Activated CD4-positive, alpha-beta T cell treated with anti-CD3 and anti-CD28 coated beads, Interleukin-2, amount 50 U/mL, for 24 hours (primary cell): ENCODE measurements at places on chromosomes 3 and 15.

DNA sequence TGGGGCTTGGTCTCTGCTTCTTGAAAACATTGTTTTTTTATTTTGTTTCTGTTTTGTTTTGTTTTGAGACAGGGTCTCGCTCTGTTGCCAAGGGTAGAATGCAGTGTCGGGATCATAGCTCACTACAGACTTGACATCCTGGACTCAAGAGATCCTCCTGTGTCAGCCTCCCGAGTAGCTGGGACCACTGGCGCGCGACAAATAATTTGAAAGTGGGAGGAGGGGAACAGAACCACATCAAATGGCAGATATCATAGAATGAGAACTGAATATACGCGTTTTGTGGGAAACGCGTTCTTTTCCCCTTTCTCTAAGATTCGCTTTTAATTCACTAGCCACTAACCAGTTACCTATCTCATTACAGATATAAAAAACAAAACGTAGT lies 641 bp upstream of the VPS13C start:
- no peak for DNase-seq

DNA sequence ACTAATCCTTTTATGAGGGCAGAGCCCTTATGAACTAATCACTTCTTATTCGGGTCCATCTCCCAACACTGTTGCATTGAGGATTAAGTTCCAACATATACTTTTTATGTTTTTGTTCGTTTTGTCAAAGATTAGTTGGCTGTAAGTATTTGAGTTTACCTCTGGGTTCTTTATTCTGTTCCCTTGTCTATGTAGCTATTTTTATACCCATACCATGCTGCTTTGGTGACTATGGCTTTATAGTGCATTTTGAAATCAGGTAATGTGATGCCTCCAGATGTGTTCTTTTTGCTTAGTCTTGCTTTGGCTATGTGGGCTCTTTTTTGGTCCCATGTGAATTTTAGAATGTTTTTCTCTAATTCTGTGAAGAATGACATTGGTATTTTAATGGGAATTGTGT lies 166.4 kb upstream of the KCNMB2 start:
- no peak for DNase-seq

GRCh38 chr15:49823987-49824774 lies 203.3 kb downstream of the DTWD1 start:
- no peak for DNase-seq

DNA sequence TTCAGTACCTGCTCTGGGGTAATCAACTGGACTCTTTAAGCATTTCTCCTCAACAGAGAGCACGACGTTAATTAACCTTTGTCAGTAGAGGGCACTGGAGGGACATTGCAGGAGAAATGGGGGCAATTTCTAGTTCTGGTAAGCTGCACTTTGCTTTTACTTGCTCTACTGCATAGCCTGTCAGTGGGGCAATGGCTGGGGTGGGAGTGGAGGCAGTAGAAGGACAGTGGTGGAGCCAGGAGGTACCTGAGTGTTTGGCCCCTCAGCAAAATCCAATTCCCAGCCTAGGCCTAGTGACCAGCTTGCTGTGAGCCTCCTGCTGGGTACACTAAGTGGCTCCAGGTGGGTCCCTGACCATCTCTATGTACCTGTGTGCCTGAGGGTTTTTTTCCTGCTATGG lies 18.3 kb upstream of the MED12L start:
- no peak for DNase-seq

GRCh38 chr3:79817224-79817623 lies 49.4 kb upstream of the ROBO1 start:
- no peak for DNase-seq

- no peak for DNase-seq
Measured at GRCh38 chr3:127000761-127001160, 17.8 kb downstream of the PLXNA1 start.

- DNase-seq: no peak
Measured at GRCh38 chr15:89419370-89419984, 76.9 kb downstream of the RHCG start.

- no peak for DNase-seq
Measured at GRCh38 chr15:62549345-62549970, 384.4 kb upstream of the C2CD4B start.

GRCh38 chr3:113532698-113533533 lies 561 bp downstream of the SIDT1 start:
- peak; percentile 16 for DNase-seq

- DNase-seq: no peak
Measured at GRCh38 chr15:47296881-47297280, 420.4 kb upstream of the SEMA6D start.

DNA sequence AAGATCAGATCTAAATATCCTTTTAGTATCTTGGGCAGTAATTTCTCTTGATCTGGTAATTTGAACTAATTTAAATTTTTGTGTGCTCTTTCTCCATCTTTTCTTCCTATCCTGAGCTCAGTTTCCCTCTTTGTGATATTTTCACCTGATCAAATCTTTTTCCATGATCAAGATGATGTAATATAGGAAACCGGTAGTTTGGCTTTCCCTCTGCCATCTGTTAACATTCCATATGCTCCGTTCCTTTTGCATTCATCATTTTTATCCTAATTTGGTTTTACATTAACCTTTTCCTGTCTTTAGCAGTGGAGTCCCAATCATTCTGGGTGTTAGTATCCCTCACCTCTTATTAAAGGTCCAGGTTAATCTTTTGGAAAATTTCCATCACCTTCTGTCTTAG lies 5.9 kb upstream of the ABHD6 start:
- DNase-seq: no peak

GRCh38 chr3:171505822-171506333 lies 45.7 kb upstream of the TNIK start:
- DNase-seq: no peak

GRCh38 chr3:42116466-42116865 lies 25.3 kb downstream of the TRAK1 start:
- no peak for DNase-seq

GRCh38 chr3:48563382-48563918 lies at the start of gene UCN2:
TSS of gene UCN2 (minus strand) at chr3:48563781. CDS start at chr3:48563124, 657 bp downstream.
- DNase-seq: no peak

DNA sequence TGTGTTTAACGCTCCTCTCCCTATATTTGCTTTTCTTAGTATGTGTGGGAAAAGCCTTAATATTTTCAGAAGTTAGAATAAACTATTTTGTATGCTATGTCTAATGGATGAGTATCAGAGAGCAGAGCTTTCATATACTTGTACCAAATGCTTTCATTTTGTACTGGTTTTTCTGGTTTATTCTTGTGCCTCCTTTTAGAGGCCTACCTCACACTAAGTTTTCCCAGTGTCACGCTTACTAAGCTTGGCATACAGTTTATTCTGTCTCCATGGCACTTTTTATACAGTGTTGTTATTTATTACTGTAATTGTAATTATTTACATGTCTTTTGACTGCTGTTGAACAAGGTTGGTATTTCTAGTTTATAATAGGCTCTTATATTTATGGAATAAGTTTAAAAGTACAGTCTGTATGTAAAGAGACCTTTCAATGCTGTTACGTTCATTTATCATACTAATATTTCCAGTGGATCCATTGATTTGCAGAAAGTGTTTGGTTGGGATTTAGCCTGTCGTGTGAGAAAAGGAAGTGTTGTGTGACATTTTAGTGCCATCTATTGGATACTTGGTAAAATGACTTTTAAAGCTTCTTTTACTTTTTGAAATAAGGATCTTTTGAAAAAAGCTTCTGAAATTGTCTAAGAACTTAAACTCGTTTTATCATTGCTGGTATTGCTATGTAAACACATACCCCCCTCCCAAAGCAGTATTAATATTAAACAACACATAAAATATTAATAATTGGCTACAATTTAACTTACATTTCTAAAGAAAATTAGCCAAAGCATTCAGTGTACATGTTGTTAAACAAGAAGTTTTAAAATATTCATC lies 5.2 kb upstream of the EBLN2 start:
- no peak for DNase-seq

DNA sequence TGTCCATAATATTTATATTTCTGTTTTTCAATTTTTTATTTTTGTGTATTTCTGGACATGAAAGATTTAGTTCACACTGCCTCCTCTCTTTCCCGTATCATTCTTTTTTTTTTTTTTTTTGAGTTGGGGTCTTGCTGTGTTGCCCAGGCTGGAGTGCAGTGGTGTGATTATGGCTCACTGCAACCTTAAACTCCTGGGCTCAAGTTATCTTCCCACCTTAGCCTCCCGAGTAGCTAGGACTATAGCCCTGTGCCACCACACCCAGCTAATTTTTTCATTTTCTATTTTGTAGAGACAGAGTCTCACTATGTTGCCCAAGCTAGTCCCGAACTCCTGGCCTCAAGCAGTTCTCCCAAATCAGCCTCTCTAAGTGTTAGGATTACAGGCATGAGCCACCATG lies 53.6 kb downstream of the PRKCI start:
- DNase-seq: no peak

DNA sequence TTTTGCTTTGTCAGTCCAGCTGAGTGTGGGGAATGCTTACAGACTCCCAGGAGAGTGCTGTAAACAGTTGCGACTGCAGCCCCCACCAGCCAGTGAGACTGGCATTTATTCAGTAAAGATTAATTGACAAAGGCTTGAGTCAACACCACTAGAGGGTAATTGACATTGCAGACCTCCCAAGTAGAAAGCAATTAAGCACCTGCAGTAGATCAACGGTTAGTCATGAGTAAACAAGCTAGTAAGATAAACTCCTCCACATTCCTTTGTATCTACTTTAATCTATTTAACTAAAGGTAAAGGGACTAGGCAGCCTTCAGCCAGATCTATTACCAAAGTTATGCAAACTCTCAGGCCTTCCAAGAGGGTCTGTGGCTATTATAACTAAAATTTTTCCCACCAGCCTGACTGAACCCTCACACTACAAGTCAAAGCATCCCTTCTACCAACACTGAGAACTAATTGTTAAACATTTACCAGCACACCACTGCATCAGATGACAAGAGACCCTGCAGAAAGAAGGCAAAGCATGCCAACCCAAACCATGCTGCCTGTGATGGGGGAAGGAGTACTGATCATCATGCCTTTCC lies 30.5 kb upstream of the GALNT15 start:
- no peak for DNase-seq

- DNase-seq: no peak
Measured at GRCh38 chr3:27657871-27658270, 64.3 kb downstream of the EOMES start.

DNA sequence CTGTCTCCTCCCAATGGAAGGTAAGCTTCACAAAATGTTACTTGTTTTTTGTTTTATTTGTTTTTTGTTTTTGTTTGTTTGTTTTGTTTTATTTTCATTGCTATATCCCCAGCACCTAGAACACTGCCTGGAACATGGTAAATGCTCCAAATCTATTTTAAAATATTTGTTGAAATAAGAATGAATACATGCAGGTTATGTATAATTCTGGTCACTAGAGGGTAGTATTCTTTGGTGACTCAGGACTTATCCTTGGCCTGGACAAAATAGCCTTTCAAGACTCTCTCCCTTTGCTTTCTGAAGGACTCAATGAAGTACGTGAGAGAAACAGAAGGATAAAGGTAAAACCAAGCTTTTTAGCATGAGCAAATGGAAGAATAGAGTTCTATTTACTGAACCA lies 46.9 kb upstream of the PPP2R3A start:
- no peak for DNase-seq

DNA sequence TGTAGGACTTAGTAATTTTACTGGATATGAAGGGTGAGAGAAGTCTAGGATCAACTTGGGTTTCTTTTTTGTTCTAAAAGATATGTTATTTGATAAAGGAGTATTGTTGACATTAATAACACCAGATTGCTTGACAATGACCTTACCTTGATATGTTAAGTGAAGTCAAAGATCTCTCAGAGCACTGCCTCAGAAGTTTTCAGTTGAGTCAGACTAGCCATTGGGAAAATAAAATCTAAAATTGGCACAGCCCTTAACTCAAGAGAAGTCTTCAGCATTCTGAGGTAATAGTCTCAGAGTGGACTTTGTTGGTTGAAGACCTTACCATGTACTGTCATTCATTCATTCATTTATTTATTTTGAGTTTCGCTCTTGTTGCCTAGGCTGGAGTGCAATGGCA lies 22.4 kb upstream of the ZNF609 start:
- no peak for DNase-seq

- no peak for DNase-seq
Measured at GRCh38 chr3:136844724-136845123, 17.3 kb upstream of the NCK1 start.

DNA sequence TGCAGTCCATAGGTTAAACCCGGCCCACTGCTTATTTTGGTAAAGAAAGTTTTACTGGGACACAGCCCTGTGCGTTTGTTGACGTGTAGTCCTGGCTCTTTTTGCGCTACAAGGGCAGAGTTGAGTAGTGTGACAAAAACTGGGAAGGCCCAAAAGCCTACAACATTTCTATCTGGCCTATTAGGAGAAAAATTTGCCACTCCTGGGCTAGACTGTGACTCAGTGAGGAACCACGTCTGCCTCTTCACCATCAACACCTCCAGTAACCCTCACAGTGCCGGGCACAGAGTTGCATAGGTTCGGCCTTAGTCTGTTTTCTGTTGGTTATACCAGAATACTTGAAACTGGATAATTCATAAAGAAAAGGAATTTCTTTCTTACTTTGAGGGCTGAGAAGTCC lies 110.3 kb downstream of the TOP2B start:
- DNase-seq: no peak

DNA sequence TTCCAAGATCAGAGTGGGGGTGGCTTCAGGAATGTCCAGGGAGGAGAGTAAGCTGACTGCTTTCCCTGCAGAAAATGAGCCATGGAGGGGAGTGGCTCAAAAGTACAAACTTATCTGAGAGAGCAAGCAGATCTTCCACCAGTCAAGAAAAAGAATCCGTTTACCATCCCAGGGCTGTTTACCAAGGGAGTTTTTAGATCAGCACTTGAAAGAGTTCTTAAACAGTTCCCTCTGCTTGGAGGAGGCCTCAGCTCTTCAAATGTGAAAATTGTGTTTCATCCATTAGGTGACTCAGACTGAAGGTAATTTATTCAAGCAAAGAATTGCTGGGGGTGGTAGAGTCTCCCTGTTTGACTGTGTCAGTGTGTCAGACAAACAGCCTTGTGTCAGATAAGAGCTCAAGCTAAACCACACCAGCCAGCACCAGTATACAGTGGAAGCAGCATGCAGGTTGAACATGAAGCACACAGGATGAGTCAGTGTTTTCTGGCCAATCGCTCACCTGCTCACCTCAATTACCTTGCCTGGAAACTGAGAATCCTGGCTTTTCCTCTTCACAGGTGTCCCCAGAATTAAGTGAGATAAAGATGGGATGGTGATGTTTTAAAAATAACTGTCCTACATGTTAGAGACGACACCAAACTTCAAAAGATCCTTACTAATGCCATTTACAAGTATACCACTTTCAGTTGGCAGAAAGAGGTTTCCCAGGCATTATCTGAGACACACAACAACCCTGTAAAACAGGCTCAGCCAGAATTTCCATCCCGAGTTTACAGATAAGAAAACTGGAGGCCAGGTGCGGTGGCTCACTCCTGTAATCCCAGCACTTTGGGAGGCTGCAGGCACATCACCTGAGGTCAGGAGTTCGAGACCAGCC lies 21.7 kb downstream of the SH3BP5 start:
- peak; percentile 74 for DNase-seq

GRCh38 chr3:31013843-31014242 lies 119.4 kb upstream of the GADL1 start:
- DNase-seq: no peak

DNA sequence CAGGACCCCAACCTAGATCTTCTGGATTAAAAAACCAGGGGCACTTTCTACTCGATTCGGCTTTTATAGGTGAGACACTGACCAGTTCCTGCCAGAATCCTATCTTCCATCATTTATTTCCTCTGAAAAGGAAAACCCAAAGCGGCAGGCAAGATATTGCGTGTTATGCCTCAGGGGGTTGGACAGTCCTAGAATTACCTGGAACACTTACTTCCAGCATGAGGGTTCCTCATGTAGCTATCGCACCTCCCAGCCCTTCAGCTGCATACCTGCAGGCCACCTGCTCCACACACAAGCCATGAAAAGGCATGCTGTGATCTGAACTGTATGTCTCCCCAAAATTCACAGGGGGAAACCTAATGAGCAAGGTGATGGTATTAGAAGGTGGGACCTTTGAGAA lies 58.3 kb upstream of the DLG1 start:
- no peak for DNase-seq
